WTC11 (cell line): ENCODE measurements at places on chromosomes 4 and X.
A peak's percentile ranks its signal among the peaks of the same experiment; 100 is the strongest.

DNA sequence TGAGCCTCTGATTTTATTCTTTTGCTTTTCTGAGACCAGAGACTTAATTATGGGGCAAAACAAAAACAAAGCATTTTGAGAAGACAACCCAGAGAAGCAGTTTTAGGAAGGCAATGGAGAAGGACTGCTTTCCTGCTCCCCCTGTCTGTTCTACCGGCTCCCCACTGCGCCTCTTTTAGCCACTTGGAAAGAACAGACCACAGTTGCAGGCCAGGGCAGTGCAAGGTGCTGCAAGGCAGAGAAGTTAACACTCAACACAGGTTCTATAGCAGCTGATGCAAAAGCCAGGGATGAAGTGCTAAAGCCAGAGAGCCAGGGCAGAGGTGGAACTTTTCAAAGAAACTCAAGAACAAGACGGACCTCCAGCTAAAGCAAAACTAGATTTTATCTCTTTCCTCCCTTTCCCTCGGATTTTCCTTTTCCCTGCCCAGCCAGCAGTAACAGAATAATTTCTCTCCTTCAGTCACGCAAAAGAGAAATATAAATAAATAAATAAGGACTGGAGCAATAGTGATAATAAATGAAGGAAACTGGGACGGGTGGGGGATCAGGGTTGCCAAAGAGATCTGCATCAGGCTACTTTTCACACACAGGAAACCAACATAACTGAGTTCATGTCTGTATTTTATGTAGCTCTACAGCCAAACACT is 10.4 kb downstream of the SH3RF1 start:
- peak; percentile 27 for DNase-seq

DNA sequence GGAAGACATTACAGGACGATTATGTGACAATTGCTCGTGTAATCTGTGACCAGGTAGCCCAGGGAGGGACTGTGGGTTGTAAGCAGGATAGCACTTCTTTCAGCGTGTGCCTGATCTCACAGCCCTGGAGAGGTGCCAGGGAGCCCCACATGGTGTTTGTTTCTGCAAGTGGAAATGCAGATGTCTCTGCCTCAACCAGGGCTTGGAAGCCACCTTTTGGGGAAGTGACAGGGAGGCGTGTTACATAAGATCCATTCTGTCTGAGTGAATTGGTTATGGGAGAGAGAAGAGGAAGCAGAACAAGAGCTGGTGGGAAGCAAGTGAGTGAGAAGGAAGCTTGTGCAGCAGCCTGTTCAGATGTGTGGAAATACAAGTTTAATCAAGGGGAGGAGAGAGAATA is 104.5 kb upstream of the GATB start:
- DNase-seq = no peak

- peak; percentile 25 for DNase-seq
These were observed 35.0 kb downstream of the FBXW7 start for GRCh38 chr4:152500800-152501434.

GRCh38 chrX:119887721-119888425 is 7.8 kb upstream of the AKAP14 start:
- peak; percentile 86 for DNase-seq

DNA sequence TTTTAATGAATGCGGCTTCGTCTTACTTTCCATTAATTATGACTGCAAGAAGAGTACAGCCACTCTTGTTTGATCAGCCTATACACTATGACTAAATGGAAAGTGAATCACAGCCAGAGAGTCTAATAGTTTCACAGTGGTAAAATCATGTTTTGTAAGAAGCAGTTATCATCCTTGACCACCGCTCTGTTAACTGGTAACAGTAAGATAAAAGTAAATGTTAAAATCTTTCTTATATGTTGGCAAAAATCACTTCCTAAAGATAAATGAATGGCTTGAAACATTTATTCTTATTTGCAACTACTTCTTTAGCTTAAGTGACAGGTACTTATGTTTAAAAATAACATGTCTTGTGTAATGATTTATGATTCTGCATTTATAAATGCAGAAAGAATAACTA is 13.2 kb downstream of the GALNT7 start:
- DNase-seq = no peak

- DNase-seq = no peak
These were observed 307.8 kb upstream of the DIPK2B start for GRCh38 chrX:45508454-45508853.

DNA sequence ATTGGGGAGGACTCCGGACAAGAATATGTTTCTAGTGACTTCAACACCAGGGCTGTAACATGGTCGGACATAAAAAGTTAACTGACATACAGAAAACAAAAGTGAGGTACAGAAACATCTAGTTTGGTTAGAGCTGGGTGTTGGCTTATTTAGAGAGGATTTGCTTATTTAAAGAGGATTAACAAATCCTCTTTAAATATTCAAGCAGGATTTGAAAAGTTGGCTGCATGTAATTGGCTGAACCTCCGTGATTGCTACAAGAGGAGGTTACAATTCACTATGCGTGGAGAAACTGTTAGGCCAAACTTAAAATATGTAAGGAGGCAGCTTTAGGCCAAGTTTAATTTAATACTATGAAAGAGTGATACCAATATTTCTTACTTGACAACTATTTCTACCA is 2707.4 kb downstream of the ARAP2 start:
- DNase-seq = no peak

- no peak for DNase-seq
These were observed 37.0 kb downstream of the IRS4 start for GRCh38 chrX:108699368-108699767.

DNA sequence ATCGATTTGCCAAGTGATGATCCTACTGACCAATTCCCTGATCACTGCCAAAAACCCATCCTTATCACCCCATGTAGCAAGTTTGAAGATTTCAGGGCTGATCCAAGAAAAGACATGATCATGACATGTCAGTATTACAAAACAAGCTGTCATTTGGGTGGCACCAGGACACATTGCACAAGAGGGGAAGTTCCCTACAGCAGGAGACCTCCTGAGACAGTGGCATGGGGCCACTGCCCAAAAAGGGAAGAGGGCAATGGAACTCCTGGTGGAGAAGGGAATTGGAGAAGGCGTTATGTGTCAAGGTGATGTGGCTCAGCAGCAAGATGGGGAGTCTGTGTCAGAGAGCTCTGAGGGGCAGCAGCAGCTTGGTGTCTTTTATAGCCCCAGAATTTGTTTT is 43.4 kb downstream of the ZNF182 start:
- DNase-seq = no peak

- no peak for DNase-seq
These were observed 343.1 kb downstream of the GRID2 start for GRCh38 chr4:92646826-92647225.

DNA sequence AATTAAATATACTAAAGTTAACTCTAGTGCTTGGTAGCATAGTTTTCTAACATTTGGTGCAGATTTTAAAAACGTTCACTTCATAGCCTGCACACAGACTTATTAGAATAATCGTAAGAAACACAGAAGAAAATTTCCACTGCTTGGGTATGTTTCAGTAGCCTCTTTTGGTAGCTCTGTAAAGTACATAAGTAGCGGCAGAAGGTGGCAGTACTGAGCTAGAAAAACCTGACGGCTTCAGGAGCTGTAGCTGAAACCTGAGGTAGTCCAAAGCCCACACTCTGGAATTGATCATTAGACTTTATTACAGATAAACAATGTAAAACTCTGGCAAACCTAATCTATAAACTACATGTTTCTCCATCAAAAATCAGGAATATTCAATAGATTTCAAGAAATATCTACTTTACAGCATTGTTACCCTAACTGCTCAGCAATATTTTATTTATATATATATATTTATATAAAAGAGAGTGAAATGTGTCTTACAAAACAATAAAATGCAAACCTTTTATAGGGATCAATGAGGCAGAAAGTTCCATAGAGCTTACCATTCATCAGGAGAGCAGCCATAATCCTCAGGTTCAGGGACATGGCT is 88.2 kb downstream of the ATP8A1 start:
- DNase-seq = peak; percentile 64

DNA sequence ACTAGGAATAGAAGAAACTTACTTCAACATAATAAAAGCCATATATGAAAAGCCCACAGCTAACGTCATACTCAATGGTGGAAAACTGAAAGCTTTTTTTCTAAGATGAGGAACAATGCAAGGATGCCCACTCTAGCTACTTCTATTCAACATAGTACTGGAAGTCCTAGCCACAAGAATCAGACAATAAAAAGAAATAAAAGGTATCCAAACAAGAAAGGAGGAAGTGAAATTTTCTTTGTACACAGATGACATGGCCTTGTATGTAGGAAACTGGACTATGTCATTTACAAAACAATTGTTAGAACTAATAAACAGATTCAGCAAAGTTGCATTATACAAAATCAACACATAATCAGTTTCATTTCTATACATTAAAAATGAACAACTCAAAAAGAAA is 25.5 kb upstream of the NXT2 start:
- no peak for DNase-seq

- DNase-seq = no peak
These were observed 8.7 kb downstream of the PYURF start for GRCh38 chr4:88514557-88515511.

- no peak for DNase-seq
These were observed 271.2 kb upstream of the TENM3 start for GRCh38 chr4:181971973-181972372.

DNA sequence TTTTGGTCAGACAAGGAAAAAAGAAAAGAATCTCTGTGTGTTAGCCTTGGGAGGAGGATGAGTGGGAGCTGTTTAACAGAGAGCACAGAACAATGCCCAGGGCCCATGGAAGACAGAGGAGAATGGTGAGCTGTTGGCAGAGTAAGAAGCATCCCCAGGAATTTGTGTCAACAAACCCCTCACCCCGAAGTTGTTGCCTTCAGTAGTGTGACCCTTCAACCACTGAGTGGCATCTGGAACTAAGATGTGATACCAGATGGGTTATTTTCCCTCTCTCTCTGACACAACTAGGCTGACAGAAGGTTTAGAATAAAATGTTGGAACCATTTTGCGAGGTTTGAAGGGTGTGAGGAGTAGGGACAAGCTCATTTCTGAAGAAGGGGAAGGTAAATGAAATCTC is 25.1 kb downstream of the IGSF1 start:
- DNase-seq = no peak

DNA sequence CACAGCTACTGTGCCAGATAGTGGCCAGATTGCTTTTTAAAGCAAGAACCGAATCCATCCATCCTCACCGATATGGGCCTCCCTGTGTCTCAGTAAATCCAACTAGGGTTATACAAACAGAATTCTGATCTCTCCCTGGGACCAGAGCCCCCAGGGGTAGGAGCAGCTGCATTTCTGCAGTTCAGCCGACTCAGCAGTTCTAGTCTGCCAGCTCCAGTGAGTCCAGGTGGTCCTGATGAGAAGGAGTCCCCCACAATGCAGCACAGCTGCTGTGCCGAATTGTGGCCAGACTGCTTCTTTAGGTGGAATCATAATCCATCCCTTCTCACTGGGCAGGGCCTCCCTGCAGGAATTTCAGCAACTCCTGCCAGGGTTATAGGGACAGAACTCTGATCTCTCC is 532.9 kb downstream of the ACTRT1 start:
- no peak for DNase-seq

DNA sequence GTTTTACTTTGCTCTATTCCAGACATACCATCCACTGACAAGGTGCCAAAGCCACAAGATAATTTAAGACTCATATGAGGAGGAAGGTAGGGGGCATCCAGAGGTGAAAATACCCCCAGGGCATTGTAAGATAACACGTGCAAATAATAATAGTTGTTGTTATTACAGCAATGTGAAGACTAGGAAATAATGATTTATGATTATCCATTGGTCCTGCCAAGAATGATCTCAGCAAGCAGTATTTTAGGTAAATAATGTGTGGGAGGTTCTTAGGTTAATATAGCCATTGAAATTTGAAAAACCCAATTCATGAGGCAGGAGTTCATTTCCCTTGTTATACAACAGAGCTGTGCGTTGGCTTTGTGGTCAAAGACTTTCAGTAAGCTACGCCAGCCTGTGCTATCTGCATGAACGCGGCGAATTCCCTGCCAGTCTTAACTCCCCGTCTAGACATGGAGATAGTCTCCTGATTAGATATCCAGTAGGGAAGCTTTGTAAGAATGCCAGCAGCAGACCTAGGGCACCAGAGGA is 47.2 kb upstream of the MXRA5 start:
- no peak for DNase-seq
